Activated naive CD4-positive, alpha-beta T cell treated with anti-CD3 and anti-CD28 coated beads, Interleukin-2, amount 50 U/mL, for 16 hours (primary cell): ENCODE measurements at places on chromosomes 6 and 20.
A peak's percentile ranks its signal among the peaks of the same experiment; 100 is the strongest.

DNA sequence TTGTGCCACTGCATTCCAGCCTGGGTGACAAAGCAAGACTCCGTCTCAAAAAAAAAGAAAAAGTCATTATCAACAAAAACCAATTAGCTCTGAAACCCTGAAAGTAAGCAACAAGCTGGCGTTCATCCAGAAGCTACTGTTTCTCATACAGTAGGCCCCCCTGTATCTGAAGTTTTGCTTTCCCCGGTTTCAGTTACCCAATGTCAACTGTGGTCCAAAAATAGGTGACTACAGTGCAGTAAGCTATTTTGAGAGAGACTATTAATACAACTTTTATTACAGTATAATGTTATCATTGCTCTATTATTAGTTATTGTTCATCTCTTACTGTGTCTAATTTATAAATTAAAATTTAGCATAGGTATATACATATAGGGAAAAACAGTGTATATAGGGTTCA lies 135.1 kb downstream of the KIF16B start:
- DNase-seq: no peak

DNA sequence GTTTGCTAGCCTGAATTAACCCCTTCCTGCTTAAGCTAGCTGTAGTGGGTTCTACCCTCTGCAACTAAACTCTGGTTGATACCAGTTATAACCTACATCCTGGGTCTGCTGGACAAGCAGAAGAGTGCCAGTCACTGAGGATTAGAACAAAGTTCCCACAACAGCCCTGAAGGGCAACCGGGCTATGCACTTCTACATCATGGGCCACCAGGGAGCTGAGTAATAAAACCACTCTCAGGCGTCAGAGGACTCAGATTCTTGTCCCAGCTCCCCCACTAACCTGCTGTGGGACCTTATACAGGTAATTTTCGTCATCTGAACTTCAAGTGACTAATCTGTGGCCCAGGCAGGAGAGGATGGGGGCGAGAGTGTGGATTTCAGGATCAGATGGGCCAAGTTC lies 56.8 kb downstream of the EYA2 start:
- DNase-seq: no peak

DNA sequence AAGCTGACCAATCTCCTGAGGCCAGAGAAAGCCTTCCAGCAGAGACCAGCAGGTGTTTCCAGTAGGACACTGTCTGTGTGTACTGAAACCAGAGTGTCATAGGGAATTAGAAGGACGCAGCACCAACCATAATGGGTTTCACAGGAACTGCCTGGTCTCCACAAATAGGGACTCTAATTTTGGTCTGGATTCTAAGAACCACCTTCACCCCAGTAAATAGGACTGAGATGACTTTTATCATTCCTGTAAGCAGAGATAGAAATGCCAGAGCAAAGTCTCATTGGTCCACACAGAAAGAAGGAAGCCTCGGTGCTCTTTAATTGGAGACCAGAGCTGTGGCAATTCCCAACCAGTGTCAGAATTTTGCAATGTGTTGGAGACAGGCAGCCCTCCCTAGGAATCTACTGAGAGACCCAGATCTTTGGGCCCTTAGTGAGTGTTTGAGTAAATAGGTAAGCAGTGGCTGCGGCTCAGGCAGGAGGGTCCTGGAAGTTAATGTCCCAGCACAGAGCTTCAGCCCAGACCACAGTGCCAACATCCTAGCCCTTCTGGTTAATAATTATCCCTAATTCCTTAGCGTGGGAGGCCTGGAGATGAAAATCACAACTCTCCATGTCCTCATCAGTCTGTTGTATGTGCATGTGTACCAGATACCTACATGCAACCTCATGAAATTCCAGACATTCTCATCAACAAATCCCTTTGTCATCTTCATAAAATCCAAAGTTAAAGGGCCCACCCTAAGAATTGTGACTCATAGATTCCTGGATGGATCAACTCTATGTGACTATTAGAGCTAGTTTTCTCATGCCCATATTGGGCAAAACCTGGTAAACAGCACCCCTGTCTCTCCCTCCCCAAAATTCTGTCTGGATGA lies 81.2 kb downstream of the UNC5CL start:
- no peak for DNase-seq

- no peak for DNase-seq
These were observed 12.1 kb downstream of the DEF6 start for GRCh38 chr6:35309611-35310264.

DNA sequence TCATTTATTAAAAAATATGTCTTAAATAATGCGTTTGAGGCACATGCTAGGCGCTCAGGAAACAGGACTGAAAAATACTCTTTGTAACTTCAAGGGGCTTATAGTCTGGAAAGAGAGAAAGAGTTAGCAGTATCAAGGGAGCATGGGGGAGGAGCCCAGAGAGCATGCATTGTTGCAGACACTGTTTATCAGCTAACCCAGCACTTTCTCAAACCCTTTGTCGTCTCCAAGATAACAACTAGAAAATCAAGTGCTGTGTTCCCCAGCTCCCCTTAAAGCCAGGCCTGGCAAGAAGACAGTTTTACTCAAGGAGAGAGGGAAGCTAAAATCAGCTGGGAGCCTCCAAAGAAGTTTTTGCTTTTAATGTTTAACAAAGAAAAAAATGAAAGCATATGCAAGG lies 98.4 kb downstream of the PERP start:
- no peak for DNase-seq

- DNase-seq: no peak
These were observed 61.8 kb downstream of the EPB41L2 start for GRCh38 chr6:131001111-131001736.

- DNase-seq: no peak
These were observed 25.0 kb upstream of the BRPF3 start for GRCh38 chr6:36171573-36171972.

GRCh38 chr6:85537055-85537494 lies 56.6 kb downstream of the SNX14 start:
- no peak for DNase-seq

DNA sequence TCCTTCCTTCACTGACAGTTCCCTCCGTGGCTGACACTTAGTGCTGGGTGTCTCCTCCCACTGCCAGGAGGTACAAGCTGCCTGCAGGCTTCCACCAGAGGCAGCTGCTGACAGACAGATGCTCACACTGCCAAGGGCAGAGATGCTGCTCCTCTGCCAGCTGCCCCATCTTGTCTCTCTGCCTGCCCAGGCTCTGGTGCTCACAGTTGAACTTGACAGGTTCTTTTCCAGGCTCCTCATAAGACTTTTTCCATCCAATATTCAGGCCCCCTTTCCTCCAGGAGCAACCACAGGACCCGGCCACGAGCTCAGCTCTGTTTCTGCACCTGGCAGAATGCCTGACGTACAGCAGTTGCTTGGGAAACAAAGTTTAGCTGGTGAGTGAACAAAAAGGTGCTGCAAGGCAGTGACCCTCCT lies 79.8 kb downstream of the PSMB1 start:
- DNase-seq: no peak

DNA sequence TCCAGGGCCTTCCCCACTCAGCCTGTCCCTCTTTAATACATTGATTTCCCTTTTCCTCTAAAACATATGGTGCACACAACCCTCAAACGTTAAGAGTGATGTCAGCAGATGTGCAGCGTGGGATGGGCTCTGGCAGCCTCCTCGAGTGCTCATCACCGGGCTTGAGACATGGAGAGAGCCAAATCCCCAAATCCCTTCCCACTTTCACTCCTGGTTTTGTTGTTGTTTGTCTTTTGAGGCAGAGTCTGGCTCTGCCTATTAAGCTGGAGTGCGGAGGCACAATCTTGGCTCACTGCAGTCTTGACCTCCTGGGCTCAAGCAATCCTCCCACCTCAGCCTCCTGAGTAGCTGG lies 5.8 kb upstream of the PLTP start:
- DNase-seq: no peak

DNA sequence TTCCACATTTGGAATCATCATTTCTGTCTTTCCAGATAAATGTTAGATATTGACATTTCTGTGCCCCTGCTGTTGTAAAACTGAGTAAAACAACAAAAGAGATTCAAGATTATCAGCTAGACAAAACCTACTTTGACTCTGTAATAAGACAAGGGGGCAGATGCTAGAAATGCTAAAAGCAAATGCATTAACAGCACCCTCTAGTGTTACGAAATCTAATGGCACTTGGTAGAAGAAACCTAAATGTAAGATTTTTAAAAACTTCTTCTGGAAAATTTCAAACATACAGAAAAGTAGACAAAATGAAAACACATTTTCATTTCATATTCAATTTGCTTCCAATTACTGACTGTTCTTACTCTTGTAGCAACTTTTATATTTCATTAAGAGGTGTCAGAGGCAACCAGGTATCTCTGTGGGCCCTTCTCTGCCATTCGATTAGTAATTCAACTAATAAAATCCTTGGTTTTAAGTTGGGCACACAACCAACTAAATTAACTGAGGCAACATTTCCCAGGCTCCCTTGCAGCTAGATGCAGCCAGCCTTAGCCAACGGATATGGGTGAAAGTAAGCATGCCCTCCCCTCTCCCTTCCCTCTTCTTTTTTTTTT lies 45.0 kb downstream of the SLC23A2 start:
- no peak for DNase-seq

GRCh38 chr20:35093267-35093884 lies 769 bp upstream of the TRPC4AP start:
- DNase-seq: peak; percentile 59

DNA sequence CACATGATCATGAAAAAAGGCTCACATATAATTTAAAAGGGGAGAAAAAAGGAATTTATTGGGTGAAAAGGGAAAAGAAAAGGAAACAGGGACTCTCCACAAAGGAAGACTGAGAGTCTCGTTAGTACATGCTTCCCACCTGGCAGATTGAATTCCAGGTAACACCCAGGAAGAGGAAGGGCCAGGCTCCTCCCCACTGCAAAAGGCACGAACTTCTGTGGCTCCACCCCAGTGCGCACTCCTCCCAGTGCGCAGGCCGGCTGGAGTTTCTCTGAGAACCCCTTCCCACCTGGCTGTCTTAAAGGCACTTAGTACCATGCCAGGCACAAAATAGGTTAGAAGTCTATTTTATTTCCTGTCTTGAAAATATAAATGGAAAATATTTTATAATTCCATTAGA lies 129.8 kb downstream of the COL12A1 start:
- DNase-seq: no peak

- DNase-seq: no peak
These were observed 83.7 kb upstream of the PRSS16 start for GRCh38 chr6:27163834-27164233.

DNA sequence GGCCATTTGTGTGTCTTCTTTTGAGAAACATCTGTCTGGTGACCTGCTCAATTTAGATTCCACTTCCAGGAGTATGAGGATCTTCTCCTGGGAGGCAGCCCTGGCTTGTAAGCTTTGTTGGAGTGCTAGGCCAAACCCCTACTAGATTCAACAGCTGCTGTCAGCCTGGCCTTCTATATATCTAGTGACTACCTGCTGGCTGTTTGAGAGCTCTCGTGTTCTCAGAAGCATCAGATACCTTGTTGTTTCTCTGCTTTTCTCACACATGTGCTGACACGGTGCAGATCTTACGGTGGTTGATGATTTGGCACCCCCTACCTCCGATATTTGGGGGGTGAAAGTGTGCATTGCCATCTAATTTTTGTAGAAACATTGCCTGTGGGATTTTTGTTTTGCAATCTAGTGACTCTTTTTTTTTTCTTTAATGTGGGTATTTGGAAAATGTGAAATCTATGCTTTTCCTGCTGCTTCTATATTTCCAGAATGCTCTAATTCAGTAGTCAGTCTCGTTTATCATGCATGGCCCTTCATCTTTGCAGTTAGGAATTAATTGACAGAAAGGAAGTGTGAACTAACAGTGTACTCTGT lies 4.7 kb downstream of the CCN2 start:
- DNase-seq: no peak
